ENCODE measurements at places on chromosomes 5 and 9. TPM values are rescaled to one million over a fixed set of nuclear protein-coding genes. Genes with fewer than 3 reads are reported as not detected.

The LAMC3 gene
- 12.2 TPM for total RNA-seq

The GGTA1 gene
- total RNA-seq: 10.2 TPM

The EFCAB9 gene
- not detected for total RNA-seq

The PKD2L2 gene
- 0.21 TPM for total RNA-seq

The ARSI gene
- total RNA-seq: 16.8 TPM

The TNFAIP8 gene
- 49.9 TPM for total RNA-seq

DNA sequence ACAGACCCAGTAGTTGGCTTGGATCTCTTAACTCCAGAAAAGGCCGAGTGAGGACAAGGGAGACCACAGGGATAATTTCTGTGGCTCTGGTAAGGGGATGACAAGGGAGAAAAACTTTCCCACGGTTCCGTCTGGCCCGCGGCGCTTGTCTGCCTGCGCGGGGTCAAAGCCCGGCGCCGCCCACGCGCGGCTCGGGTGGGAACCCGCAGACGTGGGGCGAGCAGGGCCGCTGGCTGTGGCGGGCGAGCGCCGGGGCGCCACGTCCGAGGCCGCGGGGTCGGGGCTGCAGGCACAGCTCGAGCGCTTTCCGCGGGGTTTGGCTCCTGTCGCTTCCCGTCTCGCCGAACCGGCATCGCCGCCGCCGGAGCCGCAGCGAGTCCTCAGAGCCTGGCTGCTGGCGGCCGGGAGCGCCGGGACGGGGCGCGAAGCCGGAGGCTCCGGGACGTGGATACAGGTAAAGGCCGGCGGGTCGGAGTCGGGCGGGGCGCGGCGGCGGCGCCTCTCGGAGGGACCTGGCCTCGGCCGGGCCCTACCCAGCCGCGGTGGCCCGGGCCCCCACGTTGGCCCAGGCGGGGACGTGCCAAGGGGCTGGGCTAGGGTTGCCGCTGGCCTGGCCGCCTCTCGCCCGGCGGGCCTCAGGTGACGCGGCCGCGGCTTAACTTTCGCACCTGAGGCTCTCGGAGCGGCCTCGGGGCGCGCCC lies at the start of gene RNF180:
Gene RNF180 (plus strand): TSS at position 344 of the 701 bp plus-strand sequence. CDS start 34,965 bp downstream, outside the sequence.
- no peak for DNase-seq

GRCh38 chr5:69415584-69415958 lies 655 bp downstream of the MARVELD2 start:
- no peak for DNase-seq

DNA sequence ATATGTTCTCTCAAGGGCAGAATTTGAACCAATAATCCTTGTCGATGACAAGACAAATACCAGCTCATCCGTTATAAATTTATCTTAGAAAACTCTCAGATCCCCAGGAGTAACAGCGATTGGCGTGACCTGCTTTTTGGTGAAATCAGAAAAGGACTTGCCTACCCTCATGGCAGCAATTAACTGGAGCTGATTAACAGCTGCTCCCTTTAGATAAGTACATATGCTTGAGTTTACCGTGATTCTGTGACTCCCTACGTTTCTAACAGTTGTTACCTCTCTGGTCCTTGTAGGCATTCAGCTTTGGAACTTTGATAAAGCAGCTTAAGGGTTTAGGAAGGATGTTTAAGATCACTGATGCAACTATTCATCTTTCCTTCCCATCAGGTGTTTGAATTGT lies 2.6 kb downstream of the INVS start:
- no peak for DNase-seq

GRCh38 chr9:134434894-134435506 lies 108.7 kb downstream of the RXRA start:
- peak; percentile 95 for DNase-seq

- no peak for DNase-seq
These were observed 2.5 kb downstream of the NHP2 start for GRCh38 chr5:178150977-178151734.

- DNase-seq: no peak
These were observed 83.3 kb downstream of the GTF3C4 start for GRCh38 chr9:132753593-132753880.

DNA sequence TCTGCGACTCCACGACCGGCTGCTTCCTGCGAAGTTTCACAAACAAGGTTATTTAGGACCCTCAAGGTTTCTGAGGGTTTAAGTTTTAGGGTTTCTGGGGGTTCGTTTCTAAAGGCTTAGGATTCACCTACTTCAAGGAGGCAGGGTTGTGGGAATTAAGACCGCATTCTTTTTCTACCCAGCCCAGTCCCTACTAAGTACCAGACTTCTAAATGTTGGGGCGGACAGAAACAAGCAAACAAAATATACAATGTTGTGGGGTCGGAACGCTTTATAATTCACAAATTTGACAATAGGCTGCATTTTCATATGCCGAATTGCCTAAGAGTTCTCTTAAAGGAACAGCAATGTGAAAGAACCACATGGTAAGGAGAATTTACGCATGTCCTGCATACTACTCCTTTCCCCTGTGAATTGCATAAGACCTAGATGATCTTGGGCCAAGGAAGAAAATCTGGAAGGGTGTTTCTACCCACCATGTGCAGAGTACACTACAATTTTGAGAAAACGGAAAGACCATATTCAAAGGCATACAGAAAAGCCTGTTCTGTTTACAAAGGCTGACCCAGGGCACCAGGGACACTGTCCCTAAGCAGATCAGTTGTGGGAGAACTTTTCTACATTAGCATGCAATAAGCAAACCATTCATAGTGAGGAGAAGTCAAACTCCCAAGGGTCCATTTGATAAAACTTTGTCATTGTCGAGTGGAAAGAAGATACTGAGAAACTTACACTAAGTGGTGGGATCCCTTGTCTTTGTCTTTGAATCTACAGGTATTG lies 457.3 kb downstream of the RAB3C start:
- no peak for DNase-seq

DNA sequence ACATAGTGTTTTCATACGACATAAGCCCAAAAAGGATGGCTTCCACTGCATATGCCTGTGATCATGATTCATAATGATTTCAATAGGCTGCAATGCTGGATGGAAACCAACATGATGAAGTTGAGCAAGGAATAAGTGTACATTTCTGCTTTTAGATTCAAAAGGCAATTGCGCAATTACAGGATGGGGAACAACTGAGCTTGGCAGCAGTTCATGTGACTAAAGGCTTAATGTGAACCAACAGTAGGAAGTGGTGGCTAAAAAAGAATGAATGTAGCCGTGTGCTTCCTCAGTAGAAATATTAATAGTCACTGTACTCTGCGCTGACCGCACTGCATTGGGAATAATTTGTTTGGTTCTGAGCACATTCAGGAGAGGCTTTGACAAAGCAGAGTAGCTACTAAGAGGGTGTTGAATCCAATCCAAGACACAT lies 51.2 kb downstream of the SLC1A3 start:
- peak; percentile 61 for DNase-seq

GRCh38 chr5:174272671-174273070 lies 227.2 kb downstream of the NSG2 start:
- no peak for DNase-seq

- DNase-seq: no peak
These were observed 767 bp downstream of the RALGPS1 start for GRCh38 chr9:126915281-126915816.

DNA sequence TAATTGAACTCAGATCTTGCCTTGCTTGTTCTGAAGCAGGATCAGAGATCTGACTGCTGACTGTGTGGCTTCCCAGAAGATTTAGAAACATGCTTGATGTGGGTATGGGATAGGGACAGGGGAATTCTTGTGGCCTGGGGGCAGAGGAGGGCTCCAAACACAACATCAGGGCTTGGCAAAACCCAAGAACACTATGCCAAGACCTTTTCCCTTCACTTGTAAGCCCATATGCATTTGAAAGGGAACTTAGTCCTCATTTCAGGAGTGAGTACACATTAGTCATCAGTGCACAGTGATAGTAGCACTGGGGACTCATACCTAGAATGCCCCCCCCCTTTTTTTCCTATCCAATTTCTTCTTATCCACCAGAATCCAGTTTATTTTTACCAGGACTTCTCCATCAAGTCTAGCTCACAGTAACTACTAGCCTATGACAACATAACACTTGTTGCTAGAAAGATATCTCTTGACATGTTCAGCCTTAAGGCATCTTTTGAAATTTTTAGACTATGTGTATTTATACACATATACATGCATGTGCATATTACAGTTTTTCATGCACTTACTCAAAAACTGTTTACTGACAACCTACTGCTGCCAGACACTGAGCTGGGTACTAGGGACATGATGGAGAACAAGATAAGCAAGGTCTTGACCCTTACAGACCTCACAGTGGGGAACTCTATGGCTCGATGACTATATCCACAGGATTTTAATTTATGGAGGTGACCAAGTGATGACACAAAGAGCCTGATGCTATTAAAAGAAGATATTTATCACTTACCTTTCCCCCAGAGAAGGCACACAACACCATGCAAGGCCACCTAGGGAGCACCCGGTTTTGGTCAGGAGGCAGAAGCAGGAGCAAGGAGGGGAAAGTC lies 158.3 kb upstream of the MAP3K1 start:
- no peak for DNase-seq

- DNase-seq: no peak
These were observed 744 bp downstream of the TARS1 start for GRCh38 chr5:33441241-33442177.

GRCh38 chr9:286071-286740 lies 71.5 kb downstream of the DOCK8 start:
- DNase-seq: no peak

- no peak for DNase-seq
These were observed 12.2 kb upstream of the ERMP1 start for GRCh38 chr9:5845157-5845531.

Measured in urinary bladder (tissue), 4 donors.